Esophagus mucosa (tissue), 1 donor: ENCODE measurements at places on chromosomes 11 and 22. TPM values are rescaled to one million over a fixed set of nuclear protein-coding genes. Genes with fewer than 3 reads are reported as not detected.

The SOX6 gene
- total RNA-seq: 13.6 TPM

The BRSK2 gene
- total RNA-seq: 0.08 TPM

The CBLIF gene
- total RNA-seq: not detected

The APLNR gene
- total RNA-seq: 1.8 TPM

The CDCA5 gene
- total RNA-seq: 14.1 TPM

The TMEM223 gene
- total RNA-seq: 10.0 TPM

The OR5A1 gene
- not detected for total RNA-seq

The LAYN gene
- 1.9 TPM for total RNA-seq

The B4GALNT4 gene
- total RNA-seq: 0.32 TPM

The STX3 gene
- 12.1 TPM for total RNA-seq

The LRRC32 gene
- 9.0 TPM for total RNA-seq

The FADS1 gene
- 7.5 TPM for total RNA-seq

The TSSK2 gene
- not detected for total RNA-seq

The POTEH gene
- total RNA-seq: not detected

The MMP27 gene
- not detected for total RNA-seq

The DRICH1 gene
- 0.32 TPM for total RNA-seq

The KLHL35 gene
- total RNA-seq: 0.84 TPM

The USP35 gene
- total RNA-seq: 3.5 TPM

The IFT27 gene
- total RNA-seq: 12.6 TPM

The SMIM35 gene
- not detected for total RNA-seq

The SLC7A4 gene
- total RNA-seq: 4.2 TPM

The OR8J1 gene
- total RNA-seq: not detected

The JAML gene
- 2.7 TPM for total RNA-seq

The MUC15 gene
- 17.5 TPM for total RNA-seq

The BTBD10 gene
- total RNA-seq: 29.8 TPM

The CCDC15 gene
- 2.4 TPM for total RNA-seq

The C11orf97 gene
- total RNA-seq: not detected

The UBE2L3 gene
- 35.9 TPM for total RNA-seq

The MIAT gene
- total RNA-seq: 1.1 TPM

The ARHGAP32 gene
- total RNA-seq: 57.2 TPM

The OR8G1 gene
- not detected for total RNA-seq

The GAS2 gene
- 1.2 TPM for total RNA-seq

The SELENOM gene
- total RNA-seq: 13.7 TPM
